ENCODE measurements at places on chromosomes 6 and 20. TPM values are rescaled to one million over a fixed set of nuclear protein-coding genes. Genes with fewer than 3 reads are reported as not detected.

Gene LY6G6F
- not detected for total RNA-seq

GRCh38 chr6:109782491-109782999 lies 91.4 kb downstream of the FIG4 start:
- DNase-seq, result no peak

- no peak for DNase-seq
Measured at GRCh38 chr20:31633339-31633914, 4.3 kb upstream of the COX4I2 start.

Gene PLA2G7
- total RNA-seq, result not detected

GRCh38 chr6:169803271-169803811 lies 51.9 kb downstream of the ERMARD start:
- no peak for DNase-seq

GRCh38 chr6:20260360-20260759 lies 48.1 kb upstream of the MBOAT1 start:
- no peak for DNase-seq

GRCh38 chr6:36340618-36341454 lies 4.1 kb upstream of the BNIP5 start:
- peak; percentile 80 for DNase-seq

DNA sequence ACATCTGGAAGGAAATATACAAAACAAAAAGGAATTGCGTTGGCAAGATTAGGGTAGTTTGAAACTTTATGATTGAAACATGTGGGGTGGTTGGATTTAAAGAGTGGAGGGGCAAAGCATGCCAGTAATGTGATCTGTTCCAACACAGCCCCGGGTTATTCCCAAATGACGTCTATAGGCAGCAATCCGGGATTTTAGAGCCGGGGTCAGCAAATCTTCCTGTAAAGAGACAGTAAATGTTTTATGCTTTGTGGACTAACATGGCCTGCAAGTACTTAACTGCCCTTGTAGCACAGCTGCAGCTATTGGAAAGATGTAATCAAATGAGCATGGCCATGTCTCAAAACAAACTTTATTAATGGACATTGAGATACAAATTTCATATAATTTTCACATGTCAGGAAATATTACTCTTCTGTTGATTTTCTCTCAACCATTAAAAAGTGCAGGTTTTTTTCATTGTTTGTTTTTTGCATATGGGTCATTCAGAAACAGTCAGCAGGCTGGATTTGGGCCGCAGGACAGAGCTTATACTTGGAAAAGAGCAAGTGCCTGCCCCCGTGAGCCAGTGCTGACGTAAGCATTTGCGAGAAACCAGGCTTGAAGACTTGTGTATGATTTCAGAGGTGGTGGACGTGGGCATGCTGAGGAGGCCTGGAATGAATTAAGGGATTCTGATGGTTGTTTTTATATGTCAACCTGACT lies 136.5 kb downstream of the DOK5 start:
- DNase-seq, result no peak

Gene PSMF1
- 139 TPM for total RNA-seq

GRCh38 chr6:6317825-6318733 lies 2.4 kb downstream of the F13A1 start:
- DNase-seq, result no peak

- no peak for DNase-seq
Measured at GRCh38 chr6:21608601-21609000, 15.1 kb downstream of the SOX4 start.

DNA sequence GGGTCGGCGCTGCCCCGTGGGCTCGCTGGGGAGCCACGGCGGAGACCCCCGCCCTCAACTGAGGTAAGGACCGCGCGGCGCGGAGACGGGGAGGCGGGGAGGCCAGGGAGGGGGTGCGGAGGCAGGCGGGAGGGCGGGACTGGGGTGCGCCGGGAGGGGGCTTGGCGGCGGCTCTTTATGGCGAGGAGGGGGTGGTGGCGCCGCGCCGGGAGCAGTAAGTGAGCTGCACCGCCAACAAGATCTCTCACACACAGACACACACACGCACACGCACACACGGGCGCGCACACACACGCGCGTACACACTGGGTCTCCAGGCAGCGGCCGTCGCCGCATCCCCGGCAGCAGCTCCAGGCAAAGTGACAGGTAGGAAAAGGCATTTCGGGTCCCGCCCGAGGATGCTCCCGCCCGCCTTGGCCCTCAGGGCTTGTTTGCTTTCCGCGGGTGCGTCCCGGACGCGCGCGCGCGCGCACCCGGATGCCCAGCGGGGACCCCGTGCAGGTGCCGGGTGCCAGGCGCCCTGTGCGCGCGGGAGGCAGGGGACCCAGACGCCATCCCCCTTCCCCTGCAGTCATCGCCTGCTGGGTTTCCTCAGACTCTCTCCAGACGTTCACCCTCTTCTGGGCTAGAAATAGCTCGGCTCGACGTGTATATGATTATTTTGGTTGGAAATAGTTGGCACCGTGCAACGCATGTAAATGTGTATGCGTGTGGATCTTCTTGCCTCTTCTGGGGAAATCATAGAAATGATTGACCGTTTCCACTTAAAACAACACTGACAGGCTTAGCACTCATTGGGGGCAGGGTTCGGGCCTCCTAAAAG lies at the start of gene PLCB4:
Gene PLCB4 (plus strand): TSS at position 247 of the 823 bp plus-strand sequence. CDS start 238,728 bp downstream, outside the sequence.
- DNase-seq, result peak; percentile 56

Gene PRKN
- total RNA-seq, result 19.5 TPM

GRCh38 chr6:19479551-19479950 lies 357.6 kb upstream of the ID4 start:
- no peak for DNase-seq

GRCh38 chr6:27503436-27504030 lies 30.6 kb upstream of the ZNF184 start:
- DNase-seq, result peak; percentile 55

DNA sequence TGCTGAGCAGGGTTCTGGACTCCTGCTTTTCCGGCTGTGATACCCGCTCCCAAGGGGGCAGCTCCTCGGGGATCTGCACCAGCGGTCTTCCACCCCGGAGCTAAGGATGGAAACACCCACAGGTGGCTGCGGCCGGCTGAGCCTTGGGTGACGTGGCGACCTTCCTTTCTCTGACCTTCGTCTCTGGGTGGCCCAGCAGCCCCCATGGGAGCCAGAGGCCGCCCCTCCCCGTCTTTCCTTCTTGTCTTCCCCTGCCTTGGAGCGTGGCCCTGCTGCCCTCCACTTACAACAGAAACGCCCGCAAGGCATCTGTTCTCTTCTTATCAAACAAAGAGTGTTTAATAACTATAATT lies 405.7 kb downstream of the TAF4 start:
- no peak for DNase-seq

GRCh38 chr20:23200914-23201313 lies 114.8 kb upstream of the CD93 start:
- peak; percentile 68 for DNase-seq

- no peak for DNase-seq
Measured at GRCh38 chr20:48065833-48066232, 280.6 kb upstream of the SULF2 start.

Gene C6orf15
- not detected for total RNA-seq

GRCh38 chr20:33673114-33673409 lies 1.2 kb downstream of the NECAB3 start:
- peak; percentile 50 for DNase-seq

Gene FAM184A
- total RNA-seq, result 0.23 TPM

- no peak for DNase-seq
Measured at GRCh38 chr20:54256202-54256601, 48.3 kb downstream of the PFDN4 start.

DNA sequence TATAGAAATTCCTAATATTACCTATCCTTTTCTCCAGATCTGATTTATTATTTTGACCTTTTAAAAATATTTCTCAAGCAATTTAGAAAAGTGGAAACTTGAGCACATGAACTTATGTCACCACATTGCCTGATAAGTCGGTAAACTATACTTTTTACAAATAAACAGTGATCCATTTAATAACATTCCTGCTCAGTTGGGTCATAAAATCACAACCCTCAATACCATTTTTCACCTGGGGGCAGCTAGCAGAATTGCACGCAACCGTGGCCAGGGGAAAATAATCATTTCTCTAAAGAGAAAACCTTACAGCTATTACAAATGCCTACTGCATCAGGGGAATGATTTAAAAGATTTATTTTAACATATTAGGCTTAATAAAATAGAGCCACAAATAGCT lies 614.5 kb downstream of the PHF3 start:
- no peak for DNase-seq
